Frontal cortex (tissue), 4 donors: ENCODE measurements at places on chromosomes 2 and 18. TPM values are rescaled to one million over a fixed set of nuclear protein-coding genes. Genes with fewer than 3 reads are reported as not detected.

Gene CPO
- total RNA-seq, result not detected

Gene QPCT
- total RNA-seq, result 22.0 TPM

Gene CD28
- 1.2 TPM for total RNA-seq

Gene SAG
- 0.82 TPM for total RNA-seq

Gene ERLEC1
- total RNA-seq, result 54.2 TPM

Gene COLEC12
- total RNA-seq, result 16.7 TPM

Gene FER1L5
- total RNA-seq, result 0.41 TPM

Gene BCL11A
- 68.1 TPM for total RNA-seq

Gene ALLC
- under 0.01 TPM for total RNA-seq

Gene CNGA3
- total RNA-seq, result 1.2 TPM

Gene ALPI
- not detected for total RNA-seq

Gene TEKT4
- under 0.01 TPM for total RNA-seq

Gene PLEKHA3
- total RNA-seq, result 13.0 TPM

Gene CXCR4
- total RNA-seq, result 68.5 TPM

Gene COL4A4
- total RNA-seq, result 0.41 TPM

Gene BOLL
- total RNA-seq, result not detected

Gene ARMC9
- 15.1 TPM for total RNA-seq

Gene RALB
- total RNA-seq, result 39.9 TPM

Gene KCNK3
- 4.1 TPM for total RNA-seq

Gene ASB3
- 80.7 TPM for total RNA-seq

Gene CACNB4
- 42.4 TPM for total RNA-seq

Gene CNTNAP5
- total RNA-seq, result 30.6 TPM

Gene MDH1
- total RNA-seq, result 210 TPM

Gene MAP4K4
- 161 TPM for total RNA-seq

Gene CTIF
- total RNA-seq, result 42.0 TPM

Gene HOXD12
- not detected for total RNA-seq

Gene RAB17
- 0.41 TPM for total RNA-seq
